Forelimb muscle (tissue), 1 donor: ENCODE measurements at places on chromosomes 12 and 14. TPM values are rescaled to one million over a fixed set of nuclear protein-coding genes. Genes with fewer than 3 reads are reported as not detected.

DNA sequence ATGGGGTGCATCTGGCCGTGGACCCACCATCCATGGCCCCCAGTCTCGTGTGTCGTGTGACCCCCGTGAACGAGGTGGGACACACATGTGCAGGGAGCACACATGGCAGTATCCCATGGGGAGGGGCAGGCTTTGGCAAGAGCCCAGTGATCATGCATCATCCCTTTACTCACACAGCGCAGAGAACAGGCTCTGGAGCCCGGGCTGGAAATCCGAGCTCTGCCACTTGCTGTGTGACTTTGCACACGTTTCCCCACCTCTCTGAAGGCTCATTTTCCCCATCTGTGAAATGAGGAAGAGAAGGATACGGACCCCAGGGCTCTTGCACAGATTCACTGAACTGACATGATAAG is 119.9 kb downstream of the PHETA1 start:
- DNase-seq: no peak

DNA sequence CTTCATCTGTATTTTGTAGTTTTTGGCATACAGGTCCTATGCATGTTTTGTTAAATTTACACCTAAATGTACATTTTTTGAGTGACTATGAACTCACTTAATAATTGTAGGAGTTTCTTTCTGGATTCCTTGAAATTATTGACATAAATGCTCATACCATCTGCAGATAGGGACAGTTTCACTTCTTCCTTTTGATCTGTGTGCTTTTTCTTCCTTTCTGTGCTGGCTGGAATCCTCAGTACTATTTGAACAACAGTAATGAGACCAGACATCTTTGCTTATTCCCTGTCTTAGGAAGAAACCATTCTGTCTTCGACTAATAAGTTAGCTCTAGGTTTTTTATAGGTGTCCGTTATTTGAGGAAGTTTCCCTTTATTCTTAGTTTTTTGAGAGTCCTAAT is 110.3 kb downstream of the ADGRD1 start:
- DNase-seq: no peak

DNA sequence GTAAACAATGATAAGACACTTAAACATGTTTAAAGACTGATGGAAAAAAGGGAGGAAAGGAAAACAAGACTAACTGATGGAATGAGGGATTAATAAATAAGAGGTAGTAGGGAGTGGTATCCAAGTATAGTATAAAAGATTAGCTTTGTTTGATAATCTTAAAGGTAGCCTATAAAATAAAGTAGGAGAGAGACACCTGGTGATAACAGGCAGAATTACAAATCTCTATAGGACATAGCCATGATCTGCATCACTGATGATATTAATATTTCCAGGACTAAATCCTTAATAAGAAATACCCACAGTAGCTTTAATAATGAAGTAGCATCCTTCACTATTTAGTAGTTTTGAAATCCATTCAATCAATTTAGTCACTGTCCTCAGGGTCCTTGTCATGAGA is 30.4 kb downstream of the DLGAP5 start:
- peak; percentile 16 for DNase-seq

Gene CLBA1
- polyA plus RNA-seq: 4.5 TPM

DNA sequence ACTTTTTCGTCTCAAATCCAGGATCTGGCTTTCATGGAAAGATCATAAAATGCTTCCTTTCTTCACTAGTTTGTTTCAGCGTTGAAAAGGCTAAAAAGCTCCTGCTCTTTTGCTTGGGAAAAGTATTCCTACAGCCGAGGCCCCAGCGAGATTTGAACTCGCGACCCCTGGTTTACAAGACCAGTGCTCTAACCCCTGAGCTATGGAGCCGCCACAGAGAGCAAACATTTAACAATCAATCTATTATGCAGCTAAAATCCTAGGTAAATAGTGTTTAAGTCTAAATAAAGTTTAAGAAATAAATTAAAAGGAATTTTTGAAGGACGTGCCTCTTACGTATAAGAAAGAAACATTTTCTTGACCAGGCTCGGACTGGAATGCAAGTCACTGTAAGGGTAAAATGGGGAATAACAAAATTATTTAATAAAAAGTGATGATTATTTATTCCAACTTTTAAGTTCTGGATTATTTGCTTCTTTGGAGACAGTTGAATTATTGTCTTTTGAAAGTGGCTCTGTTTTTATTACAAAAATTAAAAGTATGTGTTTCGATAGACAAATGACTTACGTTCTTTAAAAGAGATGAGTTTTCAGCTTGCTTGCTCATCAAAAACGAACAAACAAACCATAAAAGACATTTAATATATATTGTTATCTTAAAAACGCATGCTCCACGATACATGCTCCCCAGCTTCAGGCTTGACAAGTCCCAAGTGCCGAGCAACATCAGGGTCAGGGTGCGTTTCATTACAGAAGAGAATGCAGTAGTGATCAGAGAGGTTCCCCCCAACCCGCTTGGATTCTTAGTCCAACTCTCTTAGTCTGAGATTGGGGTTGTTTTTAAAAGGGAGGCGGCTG is 10.2 kb downstream of the OR6S1 start:
- DNase-seq: no peak

Gene TRIP11
- polyA plus RNA-seq: 16.6 TPM

Gene PTPN6
- polyA plus RNA-seq: 5.0 TPM

Gene DENND5B
- 20.6 TPM for polyA plus RNA-seq

DNA sequence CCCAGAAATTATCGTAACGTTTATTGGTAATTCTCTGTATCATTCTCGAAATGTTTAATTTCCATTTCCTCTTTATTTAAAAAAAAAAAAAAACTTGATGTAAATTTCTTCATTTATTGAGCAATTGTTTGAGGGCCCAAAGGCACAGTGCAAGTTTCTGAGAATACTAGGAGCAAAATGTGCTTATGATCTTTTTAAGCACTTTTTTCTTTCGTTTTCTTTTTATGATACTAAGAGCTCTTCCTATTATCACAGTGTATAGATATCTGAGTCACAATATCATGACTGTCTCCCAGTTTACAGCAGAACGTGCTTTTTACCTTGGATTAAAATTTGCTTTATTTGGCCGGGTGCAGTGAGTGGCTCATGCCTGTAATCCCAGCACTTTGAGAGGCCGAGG is 5.6 kb downstream of the ATP2A2 start:
- DNase-seq: no peak

DNA sequence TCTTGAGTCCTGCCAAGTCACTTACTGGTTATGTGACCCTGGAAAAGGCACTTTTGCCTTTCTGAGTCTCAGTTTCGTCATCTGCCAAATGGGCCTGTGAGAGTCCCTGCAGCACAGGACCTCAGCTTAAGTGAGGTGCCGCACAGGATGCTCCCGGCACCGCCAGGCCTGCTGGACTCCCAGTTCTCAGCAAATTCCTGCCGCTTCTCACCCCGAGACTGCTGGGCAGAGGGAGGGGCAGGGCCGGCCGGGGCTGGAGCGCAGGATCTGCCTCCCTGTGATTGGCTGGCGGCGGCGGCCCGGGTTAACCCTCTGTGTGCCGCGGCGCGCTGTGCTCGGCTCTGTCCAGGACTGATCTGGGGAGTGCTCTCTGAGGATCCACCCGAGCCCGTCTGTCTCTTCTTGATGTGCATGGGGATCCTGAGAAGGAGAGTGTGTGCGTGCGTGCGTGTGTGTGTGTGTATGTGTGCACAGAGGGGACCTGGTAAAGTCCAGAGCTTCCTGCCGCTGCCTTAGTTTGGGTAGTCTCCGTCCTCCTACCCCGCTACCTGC is 8.6 kb downstream of the SETD1B start:
- DNase-seq: no peak

Gene PRH2
- polyA plus RNA-seq: 0.33 TPM

Gene BCL2L14
- polyA plus RNA-seq: not detected

Gene JAG2
- 40.4 TPM for polyA plus RNA-seq

Gene AQP2
- polyA plus RNA-seq: not detected

DNA sequence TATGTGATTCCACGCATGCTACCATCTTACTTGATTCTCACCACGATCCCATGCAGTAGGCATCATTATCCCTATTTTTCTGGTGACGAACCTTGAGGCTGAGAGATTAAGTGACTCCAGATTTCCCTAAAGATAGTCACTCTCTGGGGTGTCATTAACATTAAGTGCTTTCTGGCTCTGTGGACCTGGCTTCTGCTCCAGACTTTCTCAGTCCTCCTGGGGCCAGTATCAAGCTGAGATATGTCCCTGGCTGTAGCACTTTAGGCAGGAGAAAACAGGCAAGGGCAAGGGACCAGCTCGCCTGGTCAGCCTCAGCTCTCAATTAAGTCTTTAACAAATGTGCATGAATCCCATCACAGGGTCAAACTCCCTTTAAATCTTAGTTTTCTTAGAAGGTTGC is 38.3 kb upstream of the PRB2 start:
- no peak for DNase-seq

Gene SLC10A1
- polyA plus RNA-seq: not detected

DNA sequence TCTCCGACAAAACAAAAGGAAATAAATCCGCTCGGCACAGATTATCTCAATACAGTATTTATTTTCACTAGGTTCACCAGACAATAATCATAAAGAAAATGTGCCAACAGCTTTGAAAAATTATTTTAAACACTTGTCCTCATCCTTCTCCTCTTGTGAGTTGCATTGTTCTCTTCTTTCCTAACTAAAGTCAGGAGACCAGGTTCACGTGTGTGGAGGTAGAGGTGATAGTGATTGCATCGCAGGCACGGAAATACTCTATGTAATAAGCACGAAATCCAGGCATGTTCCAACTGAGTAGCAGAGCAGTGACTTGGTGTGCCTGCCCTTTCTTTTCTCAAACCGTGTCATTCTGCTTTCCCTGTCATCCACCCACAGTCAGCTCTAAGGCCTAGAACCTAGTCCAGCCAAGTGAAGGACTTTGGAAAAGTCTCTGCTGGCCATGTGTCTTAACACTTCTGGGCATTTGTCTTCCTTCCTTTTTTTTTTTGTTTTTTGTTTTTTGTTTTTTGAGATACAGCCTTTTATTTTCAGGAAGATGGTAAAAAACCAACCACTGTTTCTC is 939 bp upstream of the SEL1L start:
- DNase-seq: no peak

DNA sequence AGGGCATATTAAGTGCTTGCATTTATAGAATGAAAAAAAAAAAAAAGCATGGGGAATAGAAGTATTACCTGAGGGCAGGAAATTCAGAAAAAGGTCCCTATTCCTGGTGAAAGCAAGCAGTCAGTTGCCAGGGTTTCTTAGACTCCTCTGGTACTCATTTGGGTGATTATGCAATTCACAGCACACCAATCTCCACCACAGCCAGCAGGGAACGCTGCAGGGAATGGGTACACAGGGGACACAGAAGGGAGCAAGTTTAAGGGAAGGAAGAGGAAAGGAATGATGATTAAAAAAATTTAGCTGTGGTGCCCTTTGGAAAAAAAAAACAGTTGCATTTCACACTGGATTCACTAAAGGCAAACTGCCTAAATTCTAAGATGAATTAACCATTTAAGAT is 14.2 kb downstream of the BLTP3B start:
- DNase-seq: no peak

GRCh38 chr14:71240171-71240570 is 332.9 kb downstream of the PCNX1 start:
- no peak for DNase-seq

DNA sequence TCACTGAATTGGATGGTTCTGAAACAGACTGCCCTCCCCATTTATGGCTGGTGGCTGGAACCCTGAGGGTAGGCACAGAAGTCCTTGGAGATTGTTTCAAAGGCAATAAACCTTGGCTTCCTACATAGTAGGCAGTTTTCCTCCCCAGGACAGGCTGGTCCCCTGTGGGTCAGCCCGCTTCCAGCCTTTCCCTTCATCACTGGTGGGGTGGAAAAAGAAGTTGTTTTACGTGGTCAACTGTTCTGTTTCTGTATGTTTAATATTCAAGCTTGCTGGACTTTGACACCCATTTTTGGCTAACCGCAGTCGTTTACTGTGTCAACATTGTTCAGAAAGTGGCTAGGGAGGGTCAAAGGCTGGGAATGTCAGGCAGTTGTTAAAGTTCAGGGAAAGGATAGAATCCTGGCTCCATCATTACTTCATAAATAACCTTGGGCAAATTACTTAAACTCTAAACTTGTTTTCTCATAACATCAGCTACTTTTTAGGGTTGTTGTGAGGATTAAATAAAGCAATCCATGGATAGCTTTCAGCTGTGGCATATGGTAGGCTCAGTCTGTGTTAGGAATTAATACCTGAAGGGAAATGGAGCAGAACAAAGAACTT is 2.4 kb downstream of the KLHDC2 start:
- DNase-seq: no peak

- DNase-seq: peak; percentile 26
These were observed 567 bp downstream of the FUT8 start for GRCh38 chr14:65412856-65413738.

- DNase-seq: no peak
These were observed 1341.4 kb downstream of the FSCB start for GRCh38 chr14:43165651-43166050.

- DNase-seq: no peak
These were observed 5.7 kb upstream of the KRT82 start for GRCh38 chr12:52411815-52412214.

Gene NFATC4
- polyA plus RNA-seq: 39.2 TPM

Gene SYT10
- not detected for polyA plus RNA-seq

Gene NKX2-8
- not detected for polyA plus RNA-seq

- DNase-seq: no peak
These were observed 53.0 kb upstream of the ANP32D start for GRCh38 chr12:48419116-48419935.

GRCh38 chr12:48061938-48062719 is 43.8 kb downstream of the SENP1 start:
- DNase-seq: no peak

Gene TMEM229B
- 0.39 TPM for polyA plus RNA-seq

DNA sequence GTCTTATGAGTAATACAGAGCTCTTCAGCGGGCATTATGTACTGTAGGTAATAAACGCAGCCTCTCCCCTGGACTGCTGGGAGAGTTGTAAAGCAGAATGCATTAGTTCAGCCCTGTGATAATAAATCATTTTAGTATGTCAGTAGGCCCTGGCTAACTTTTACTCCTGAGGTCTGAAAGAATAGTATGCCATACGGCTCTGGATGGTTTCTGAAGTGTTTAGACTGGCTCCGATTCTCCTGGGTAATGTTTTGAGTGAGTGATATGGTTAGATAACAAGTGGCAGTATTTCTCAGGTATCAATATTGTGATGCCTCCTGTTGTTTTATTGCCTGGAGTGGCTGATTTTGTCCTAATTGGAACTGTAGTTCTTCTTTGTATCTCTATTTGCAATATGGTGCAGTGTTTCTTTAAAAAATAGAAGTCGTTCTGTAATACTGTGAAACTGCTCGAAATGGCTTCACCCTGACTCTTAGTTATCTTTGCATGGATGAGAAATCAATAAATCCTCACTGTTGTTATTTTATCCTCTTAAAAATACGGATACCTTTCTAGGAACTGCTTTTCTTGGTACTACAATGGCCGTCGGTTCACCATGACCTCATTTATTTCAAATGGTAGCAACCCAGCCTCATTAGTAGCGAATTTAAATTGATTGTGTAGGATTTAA is 100.2 kb downstream of the PDZRN4 start:
- DNase-seq: no peak

Gene MSI1
- polyA plus RNA-seq: 4.4 TPM

Gene PAPLN
- 1.2 TPM for polyA plus RNA-seq
